ENCODE measurements at places on chromosomes 6 and 20. TPM values are rescaled to one million over a fixed set of nuclear protein-coding genes. Genes with fewer than 3 reads are reported as not detected.

The TNFRSF6B gene
- total RNA-seq: 2.8 TPM

GRCh38 chr20:14477125-14477524, 139.7 kb upstream of the FLRT3 start:
- no peak overlapping the region for H3K27ac ChIP-seq
- H3K4me1 ChIP-seq: peaks cover 3% of the 10 kb centered on the region
- H3K4me3 ChIP-seq: no peak overlapping the region

The PRRT1 gene
- 0.67 TPM for total RNA-seq

DNA sequence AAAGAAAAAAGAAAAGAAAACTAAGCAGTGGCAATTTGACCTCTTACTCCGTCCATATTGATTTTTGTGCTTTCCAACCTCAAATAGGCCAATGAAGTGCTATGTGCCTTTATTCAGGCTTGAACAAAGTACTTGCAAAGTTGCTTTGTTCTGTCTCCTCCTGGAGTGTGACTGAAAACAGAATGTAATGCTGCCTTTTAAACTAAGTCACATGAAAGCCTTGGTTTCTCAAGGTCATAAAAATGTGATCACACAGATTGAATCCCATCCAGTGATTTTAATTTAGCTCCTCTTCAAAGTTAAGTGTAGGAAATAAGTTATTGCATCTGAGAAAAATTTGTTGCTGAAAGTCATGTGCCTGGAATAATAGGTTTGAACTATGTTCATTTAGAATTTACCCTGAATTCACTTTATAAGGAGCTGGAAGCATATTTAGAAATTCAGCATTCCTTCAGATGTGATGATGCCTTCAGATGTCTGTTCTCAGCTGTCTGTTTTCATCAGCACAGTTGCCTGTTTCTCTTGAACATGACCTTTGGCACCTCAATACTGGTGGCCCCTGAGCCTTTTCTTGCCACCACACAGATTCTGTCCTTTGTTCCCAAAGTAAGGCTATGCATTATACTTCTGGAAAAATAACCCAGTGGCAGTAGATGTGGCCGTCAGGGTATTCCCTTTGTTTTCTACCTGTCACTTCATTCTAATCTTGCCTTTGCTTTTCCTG, 48.8 kb downstream of the KIZ start:
- no peak overlapping the region for H3K4me3 ChIP-seq
- H3K4me1 ChIP-seq: no peaks in the 10 kb centered on the region
- DNase-seq: no peak
- H3K27ac ChIP-seq: no peak overlapping the region
- no peaks in the 10 kb centered on the region for H3K36me3 ChIP-seq

The BNIP5 gene
- total RNA-seq: not detected

DNA sequence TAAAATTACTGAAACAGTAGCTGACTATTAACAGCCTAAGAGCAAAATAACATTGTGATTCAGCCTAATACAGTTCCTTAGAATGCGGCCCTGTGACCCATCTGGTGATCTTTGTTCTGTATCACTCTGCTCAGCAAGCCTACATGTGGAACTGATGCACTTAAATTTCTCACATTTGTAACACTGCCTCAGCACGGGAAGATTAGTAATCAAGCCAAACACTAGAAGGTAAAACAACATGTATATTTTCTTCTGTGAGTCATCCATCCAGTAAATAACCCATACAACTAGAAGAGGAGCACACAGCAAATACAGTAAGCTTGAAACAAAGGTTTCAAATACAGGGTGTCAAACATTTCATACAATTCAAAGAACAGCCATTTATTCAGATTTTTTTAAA, 189.7 kb upstream of the NOX3 start:
- H3K36me3 ChIP-seq: no peaks in the 10 kb centered on the region
- H3K27ac ChIP-seq: no peak overlapping the region
- no peaks in the 10 kb centered on the region for H3K27me3 ChIP-seq
- no peaks in the 10 kb centered on the region for H3K4me1 ChIP-seq
- DNase-seq: no peak
- no peak overlapping the region for H3K4me3 ChIP-seq

GRCh38 chr6:15257357-15258132, 11.7 kb downstream of the JARID2 start:
- peaks cover 31% of the 10 kb centered on the region for H3K4me1 ChIP-seq
- no peaks in the 10 kb centered on the region for H3K36me3 ChIP-seq
- H3K27ac ChIP-seq: no peak overlapping the region
- DNase-seq: no peak
- no peak overlapping the region for H3K4me3 ChIP-seq

DNA sequence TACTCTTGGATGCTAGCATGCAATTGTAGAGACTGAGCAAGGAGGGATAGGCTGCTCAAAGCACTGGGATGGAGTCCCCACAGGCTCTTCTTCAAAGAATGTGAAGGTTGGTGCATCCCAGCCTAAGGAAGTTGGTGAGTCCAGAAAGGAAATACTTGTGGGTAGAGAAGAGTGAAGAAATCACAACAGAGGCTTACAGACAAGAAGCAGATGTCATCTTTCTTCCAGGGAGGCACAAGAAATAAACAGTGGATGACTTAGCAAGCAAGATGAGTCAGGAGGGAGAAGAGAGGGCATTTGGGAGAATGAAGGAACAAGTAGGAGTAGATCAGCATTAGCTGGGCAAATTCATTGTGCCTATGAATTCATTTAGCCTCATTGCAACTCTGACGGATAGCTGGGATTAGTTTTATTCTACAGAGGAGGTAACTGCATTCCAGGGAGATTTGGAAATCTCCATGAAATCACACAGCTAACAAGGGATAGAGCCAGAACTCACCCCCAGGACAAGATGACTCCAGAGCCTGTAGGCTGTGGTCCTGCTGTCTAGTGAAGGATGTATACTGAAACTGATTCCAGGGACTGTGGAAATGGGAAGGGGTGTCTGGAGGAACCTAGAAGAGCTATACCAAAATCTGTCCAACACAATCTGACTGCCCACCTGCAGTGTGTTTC, 125.8 kb upstream of the SPTLC3 start:
- DNase-seq: no peak
- H3K4me3 ChIP-seq: no peak overlapping the region
- no peaks in the 10 kb centered on the region for H3K36me3 ChIP-seq

DNA sequence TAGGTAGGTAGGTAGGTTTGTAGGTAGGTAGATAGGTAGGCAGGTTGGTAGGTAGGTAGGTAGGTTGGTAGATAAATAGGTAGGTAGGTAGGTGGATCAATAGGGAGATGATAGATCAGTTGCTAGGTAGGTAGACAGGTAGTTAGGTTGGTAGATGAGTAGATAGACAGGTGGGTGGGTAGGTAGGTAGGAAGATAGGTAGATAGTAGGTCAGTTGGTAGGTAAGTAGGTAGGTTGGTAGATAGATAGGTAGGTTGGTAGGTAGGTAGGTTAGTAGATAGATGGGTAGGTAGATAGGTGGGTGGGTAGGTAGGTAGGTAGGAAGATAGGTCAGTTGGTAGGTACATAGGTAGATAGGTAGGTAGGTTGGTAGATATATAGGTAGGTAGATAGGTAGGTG, 72.0 kb upstream of the PDE10A start:
- no peak overlapping the region for H3K4me3 ChIP-seq
- no peaks in the 10 kb centered on the region for H3K36me3 ChIP-seq
- H3K4me1 ChIP-seq: no peaks in the 10 kb centered on the region
- no peak for DNase-seq

GRCh38 chr20:10536531-10536930, 101.4 kb downstream of the SLX4IP start:
- no peak for DNase-seq
- no peaks in the 10 kb centered on the region for H3K27me3 ChIP-seq
- H3K36me3 ChIP-seq: no peaks in the 10 kb centered on the region
- H3K4me1 ChIP-seq: peaks cover 21% of the 10 kb centered on the region
- H3K4me3 ChIP-seq: no peak overlapping the region
- no peak overlapping the region for H3K27ac ChIP-seq

GRCh38 chr20:61451953-61452352, 199.9 kb downstream of the CDH4 start:
- H3K27ac ChIP-seq: no peak overlapping the region
- no peaks in the 10 kb centered on the region for H3K27me3 ChIP-seq
- no peak for DNase-seq

- H3K4me1 ChIP-seq: no peaks in the 10 kb centered on the region
- H3K36me3 ChIP-seq: no peaks in the 10 kb centered on the region
- no peaks in the 10 kb centered on the region for H3K27me3 ChIP-seq
- no peak overlapping the region for H3K27ac ChIP-seq
- H3K4me3 ChIP-seq: no peak overlapping the region
- no peak for DNase-seq
Observed at GRCh38 chr6:67475700-67476099, 1159.4 kb upstream of the ADGRB3 start.

DNA sequence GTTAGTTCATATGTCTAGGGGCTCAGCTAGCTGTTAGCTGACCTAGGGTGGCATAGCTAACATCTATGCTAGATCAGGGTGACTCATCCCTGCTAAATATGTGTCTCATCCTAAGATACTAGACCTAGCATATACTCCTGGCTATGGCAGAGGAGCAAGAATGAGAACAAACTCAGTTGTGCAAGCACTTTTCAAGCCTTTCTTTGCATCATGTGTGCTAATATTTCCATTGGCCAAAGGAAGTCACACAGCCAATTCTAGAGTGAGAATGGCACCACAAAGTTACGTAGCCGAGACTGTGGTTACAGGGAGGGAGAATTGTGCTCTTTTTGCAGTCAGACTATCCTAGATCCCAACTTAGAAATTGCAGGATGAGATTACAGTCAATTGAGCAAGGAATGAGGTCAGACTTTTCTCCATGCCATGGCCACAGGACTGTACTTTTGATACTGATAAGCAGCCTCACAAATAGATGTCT, 78.7 kb downstream of the PLCB4 start:
- no peak overlapping the region for H3K27ac ChIP-seq
- no peaks in the 10 kb centered on the region for H3K27me3 ChIP-seq
- DNase-seq: peak; percentile 20

The SLC12A5 gene
- total RNA-seq: 15.2 TPM

GRCh38 chr6:135801755-135802465, 49.6 kb upstream of the PDE7B start:
- no peaks in the 10 kb centered on the region for H3K36me3 ChIP-seq
- no peak for DNase-seq
- H3K27me3 ChIP-seq: no peaks in the 10 kb centered on the region
- H3K27ac ChIP-seq: no peak overlapping the region
- H3K4me3 ChIP-seq: no peak overlapping the region

- no peaks in the 10 kb centered on the region for H3K27me3 ChIP-seq
- H3K4me1 ChIP-seq: peaks cover 13% of the 10 kb centered on the region
- H3K27ac ChIP-seq: no peak overlapping the region
- H3K36me3 ChIP-seq: no peaks in the 10 kb centered on the region
- no peak for DNase-seq
- no peak overlapping the region for H3K4me3 ChIP-seq
Observed at GRCh38 chr20:8216375-8217200, 84.5 kb downstream of the PLCB1 start.

DNA sequence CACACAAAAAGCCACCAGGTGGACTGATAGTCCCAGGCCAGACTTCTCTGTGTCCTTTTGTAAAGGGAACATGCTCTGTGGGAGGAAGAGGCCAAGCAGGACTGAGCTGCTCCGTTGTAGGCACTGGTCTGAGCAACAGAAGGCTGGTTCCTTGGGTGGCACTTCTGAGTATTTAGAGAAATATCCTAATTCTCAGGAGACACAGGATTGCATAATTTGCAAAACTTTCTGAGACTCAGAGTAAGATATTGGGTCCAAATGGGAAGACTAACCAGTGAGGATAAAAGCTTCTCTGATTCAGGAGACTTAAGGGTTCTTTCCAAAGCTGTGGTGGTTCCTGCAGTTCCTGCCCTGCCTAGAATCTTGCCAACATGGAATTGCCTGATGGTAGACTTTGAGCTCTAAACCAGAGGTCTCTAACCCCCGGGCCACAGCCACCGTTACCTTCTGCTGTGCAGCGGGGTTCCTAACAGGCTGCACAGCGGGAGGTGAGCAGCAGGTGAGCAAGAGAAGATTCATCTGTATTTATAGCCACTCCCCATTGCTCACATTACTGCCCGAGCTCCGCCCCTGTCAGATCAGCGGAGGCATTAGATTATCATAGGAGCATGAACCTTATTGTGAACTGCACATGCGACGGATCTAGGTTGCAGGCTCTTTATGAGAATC, 107.0 kb downstream of the OLIG3 start:
- DNase-seq: no peak
- no peak overlapping the region for H3K27ac ChIP-seq
- no peak overlapping the region for H3K4me3 ChIP-seq
- H3K27me3 ChIP-seq: no peaks in the 10 kb centered on the region
- H3K36me3 ChIP-seq: no peaks in the 10 kb centered on the region

The OOEP gene
- total RNA-seq: not detected

The ZC2HC1B gene
- total RNA-seq: not detected

The PSORS1C1 gene
- 8.8 TPM for total RNA-seq

The HCRTR2 gene
- 0.36 TPM for total RNA-seq

DNA sequence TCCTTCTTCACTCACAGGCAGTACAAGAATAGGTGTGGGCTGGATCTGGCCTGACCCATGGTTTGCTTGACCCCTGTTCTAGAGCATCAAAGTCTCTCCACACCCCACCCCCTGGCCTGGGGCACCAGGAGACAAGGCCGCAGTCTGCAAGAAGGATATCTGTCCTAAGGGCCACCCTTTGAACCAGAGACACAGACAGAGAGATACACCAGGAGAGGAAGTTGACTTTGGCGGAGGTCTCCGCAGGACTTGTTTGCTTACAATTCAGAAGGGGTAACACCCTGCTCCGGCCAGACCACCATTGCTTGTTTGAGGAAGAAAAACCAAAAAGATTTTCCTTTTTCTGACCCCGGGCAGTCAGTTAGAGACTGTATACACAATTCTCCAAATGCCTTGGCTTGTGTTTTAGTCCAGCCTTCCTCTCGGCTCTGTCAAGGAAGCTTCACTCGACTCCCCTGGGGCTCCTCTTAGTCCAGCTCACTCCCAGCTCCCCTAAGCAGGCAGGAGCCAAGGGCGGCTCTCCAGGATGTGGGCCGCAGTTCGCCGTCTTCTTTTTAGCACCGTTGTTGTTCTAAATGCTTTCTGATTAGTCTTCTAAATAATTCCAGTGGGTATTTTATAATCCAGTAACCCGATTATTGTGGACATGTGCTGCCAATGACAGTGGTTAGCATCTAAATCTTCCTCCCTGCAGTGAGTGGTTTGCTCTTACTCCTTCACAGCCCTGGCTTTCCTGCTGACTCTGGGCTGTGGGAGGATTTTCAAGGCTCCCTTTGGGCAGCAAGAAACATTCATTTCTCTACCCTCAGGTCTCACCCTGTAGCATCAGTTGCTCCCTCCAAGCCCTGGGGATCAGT, 58.6 kb upstream of the MRPS10 start:
- H3K4me3 ChIP-seq: no peak overlapping the region
- H3K27me3 ChIP-seq: no peaks in the 10 kb centered on the region
- peaks cover 17% of the 10 kb centered on the region for H3K4me1 ChIP-seq
- no peak for DNase-seq

DNA sequence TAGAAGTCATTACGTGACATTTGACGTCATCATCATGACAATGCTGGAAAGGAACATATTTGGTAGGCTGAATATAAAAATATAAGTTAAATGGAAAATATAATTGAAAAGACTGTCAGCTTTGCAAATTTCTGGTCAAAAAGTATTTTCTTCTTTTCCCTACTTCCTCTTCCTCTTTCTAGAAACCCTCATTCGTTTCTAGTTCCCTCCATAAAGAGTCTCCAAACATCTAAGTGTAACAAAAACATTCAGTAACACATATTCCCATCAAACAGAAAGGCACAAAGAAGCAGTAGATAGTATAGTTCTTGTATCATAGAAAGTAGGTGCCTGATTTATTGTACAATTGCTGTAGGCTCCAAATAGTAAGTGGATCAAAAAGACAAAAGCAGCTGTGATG, 150.8 kb upstream of the FAM83B start:
- H3K4me3 ChIP-seq: no peak overlapping the region
- no peaks in the 10 kb centered on the region for H3K36me3 ChIP-seq

GRCh38 chr6:148455674-148456558, 113.3 kb downstream of the SASH1 start:
- H3K27ac ChIP-seq: peak overlapping the region; percentile 17
- H3K4me3 ChIP-seq: no peak overlapping the region
- H3K4me1 ChIP-seq: peaks cover 15% of the 10 kb centered on the region
- no peaks in the 10 kb centered on the region for H3K27me3 ChIP-seq
- DNase-seq: no peak
